Sigmoid colon (tissue), 7 donors: ENCODE measurements at places on chromosomes 3 and 15. TPM values are rescaled to one million over a fixed set of nuclear protein-coding genes. Genes with fewer than 3 reads are reported as not detected.

TLR9 gene
- 0.54 TPM for total RNA-seq

DGKG gene
- 10.0 TPM for total RNA-seq

GRCh38 chr15:40217166-40217824, 21.6 kb upstream of the PAK6 start:
- no peaks in the 10 kb centered on the region for H3K27me3 ChIP-seq
- H3K4me3 ChIP-seq = no peak overlapping the region
- H3K36me3 ChIP-seq = no peaks in the 10 kb centered on the region
- H3K27ac ChIP-seq = no peak overlapping the region
- DNase-seq = no peak
- no peaks in the 10 kb centered on the region for H3K4me1 ChIP-seq

DNA sequence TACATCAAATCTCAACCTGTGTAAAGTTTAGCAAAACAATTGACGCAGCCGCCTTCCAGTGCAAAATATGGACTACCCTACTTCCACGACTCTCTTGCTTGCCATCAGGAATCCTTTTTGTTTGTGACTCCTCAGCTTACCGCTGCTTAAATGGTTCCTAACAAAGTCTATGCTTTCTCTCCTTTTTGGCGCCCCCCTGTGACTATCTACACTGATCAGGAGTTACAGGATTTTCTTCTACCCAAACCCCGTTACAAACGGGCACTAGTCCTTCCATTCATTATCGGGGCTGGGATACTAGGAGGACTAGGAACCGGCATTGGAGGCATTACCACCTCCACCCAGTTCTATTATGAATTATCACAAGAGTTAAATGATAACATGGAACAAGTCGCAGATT, 184.0 kb downstream of the IGSF11 start:
- H3K4me1 ChIP-seq = no peaks in the 10 kb centered on the region
- no peaks in the 10 kb centered on the region for H3K36me3 ChIP-seq
- H3K27ac ChIP-seq = no peak overlapping the region
- no peaks in the 10 kb centered on the region for H3K27me3 ChIP-seq
- DNase-seq = no peak
